NCI-H2107 (cell line): ENCODE measurements at places on chromosomes 6 and 20.

DNA sequence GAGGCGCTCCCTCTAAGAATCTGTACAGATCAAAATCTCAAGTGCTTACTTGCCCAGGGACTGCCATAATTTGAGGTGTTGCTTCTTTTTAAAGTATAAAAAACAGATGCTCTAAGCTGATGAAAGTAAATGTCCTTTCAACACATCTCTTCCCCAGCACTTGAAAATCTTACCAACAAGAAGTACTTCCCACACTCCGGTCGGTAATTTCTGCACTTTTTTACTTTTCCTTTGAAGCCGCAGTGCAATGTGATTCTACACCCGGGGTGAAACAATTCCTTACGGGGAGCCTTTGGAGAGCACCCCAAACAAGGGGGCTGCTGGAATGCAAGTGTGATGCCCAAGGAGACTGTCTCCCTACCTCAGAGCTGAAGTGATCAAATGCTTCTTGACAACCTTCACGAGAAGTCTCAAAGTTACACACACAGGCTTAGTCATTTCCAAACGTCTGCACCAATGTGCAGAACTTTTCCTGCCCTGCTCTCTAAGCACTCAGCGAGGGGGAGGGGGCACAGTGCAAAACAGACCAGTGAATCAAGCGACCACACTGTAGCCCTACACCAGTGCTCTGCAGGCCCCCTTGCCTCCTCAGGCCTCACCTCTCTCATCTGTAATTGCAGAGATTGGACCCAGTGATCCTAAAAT, 56.7 kb downstream of the ATXN1 start:
- no peak for DNase-seq

- DNase-seq, result no peak
Measured at GRCh38 chr20:9260027-9260426, 191.1 kb downstream of the PLCB4 start.

DNA sequence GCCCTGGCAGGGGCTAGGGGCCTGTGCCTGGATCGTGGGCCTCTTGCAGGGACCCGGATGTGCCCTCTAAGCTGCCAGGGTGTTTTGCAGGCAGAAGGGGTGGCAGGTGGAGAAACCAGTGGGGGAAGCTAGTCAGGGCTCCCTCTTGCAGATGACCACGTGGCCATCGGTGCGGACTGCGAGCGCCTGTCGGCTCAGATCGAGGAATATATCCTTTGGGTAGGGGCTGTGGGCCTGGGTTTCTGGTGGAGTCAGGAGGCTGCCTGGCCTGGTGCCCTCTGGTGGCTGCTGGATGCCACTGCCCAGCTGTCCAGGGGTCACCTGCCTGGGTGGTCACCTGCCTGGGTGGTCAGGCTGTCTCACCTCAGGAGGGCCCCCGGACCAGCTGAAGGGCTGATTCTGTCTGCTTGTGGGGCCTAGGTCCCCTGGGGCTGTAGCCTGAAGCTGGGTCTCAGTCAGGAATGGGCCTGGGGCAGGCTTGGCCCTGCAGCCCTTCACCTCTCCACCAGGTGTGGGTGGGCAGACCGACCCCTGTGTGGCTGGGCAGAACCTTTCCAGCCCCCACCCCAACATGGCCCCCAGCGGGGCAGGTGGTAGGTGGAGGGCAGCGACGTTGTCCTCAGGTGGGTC, 6.7 kb downstream of the TCEA2 start:
- DNase-seq, result no peak

DNA sequence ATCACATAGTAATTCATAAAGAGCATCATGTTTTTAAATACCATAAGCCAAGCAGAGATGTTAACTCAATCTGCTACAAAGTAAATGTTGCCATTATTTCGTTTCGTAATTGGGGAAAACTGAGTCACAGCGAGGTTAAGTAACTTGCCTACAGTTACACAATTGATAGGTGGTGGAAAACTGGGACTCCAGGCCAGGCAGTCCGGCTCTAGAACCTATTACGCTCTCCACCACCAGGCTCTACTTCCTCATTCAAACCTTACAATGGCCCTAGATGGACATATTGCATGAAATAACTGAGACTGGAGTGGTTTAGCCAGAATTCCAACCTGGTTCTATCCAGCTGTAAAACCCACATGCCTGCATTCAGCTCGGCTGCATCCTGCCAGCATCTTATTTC, 58.2 kb downstream of the LINC00237 start:
- no peak for DNase-seq

DNA sequence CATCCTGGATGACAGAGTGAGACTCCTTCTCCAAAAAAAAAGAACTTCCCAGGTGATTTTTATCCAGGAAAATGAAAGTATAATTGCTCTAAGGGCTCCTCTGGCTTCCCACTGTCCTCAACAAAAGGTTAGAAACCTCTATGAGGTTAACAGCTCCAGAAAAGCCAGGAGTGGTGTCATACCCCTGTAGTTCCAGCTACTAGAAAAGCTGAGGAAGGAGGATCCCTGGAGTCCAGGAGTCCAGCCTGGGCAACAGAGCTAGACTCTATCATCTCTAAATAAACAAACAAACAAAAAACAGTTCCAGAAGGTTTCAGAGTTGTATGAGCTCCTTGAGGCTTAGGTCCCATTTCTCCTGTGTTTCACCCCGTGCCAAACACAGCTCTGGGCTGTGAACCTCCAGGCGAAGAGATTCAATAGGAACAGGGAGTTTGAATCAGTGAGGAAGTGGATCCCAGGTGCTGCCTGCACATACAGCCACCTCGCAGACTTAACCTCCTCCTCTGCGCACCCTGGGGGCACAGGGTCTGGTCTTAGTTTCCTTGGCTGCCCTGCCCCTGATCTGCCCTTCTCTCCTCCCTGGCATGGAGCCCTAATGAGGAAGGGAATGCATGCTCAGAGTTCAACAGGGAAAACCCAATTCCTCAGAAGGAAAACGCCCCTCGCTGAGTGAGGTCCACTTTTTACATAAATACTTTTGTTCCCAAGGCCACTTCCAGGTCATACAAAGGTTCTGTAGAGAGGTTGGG, 31.0 kb downstream of the ZC3H12D start:
- DNase-seq, result no peak

DNA sequence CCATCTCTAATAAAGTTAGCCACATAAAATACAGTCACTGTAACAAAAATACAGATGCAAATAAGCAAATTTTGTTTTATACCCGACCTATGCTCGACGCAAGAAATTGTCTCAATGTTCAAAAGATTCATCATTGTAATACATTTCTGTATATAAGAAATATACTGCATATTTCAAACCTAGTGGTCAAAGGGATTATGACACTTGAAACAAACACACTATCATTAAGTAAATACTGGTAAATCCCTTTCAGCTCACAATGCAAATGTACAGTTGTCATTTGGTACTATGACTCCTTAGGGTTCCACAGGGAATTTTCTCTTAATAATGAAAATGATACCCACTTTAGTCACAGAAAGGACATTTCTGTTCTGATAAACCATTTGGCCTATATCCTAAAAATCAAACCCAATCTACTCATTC, 2.2 kb downstream of the HIVEP2 start:
- DNase-seq, result no peak

DNA sequence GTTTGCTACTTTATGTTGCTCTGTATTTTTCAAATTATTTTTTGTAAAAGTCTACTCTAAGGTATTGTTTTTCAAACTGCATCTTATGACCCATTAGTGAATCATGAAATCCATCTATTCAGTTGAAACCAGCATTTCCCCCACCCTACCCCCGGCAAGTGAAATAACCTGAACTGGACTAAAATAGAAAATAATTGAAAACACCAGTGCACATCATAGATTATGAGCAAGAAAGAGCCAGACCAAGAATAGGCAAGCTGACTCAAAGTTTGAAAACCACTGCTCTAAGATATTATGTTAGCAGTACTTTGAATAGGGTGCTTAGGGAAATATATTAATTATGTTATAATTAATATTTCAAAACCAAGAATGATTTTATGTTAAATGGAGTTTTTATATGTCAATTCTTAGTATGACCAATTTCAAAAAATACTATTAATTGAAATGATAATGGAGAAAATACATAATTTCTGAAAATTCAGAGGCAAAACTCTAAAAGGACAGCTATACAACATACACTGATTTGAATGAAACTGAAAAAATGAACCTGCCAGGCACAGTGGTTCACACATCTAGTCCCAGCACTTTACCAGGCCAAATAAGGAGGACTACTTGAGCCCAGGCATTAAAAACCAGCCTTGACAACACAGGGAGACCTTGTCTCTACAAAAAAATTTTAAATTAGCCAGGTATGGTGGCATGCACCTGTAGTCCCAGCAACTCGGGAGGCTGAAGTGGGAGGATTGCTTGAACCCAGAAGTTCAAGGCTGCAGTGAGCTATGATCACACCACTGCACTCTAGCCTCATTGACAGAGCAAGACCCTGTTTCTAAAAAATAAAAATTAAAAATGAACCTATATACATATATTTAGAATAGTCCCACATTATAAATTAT, 112.0 kb downstream of the CDK19 start:
- DNase-seq, result no peak

- DNase-seq, result no peak
Measured at GRCh38 chr6:146679386-146679785, 80.6 kb downstream of the ADGB start.

- no peak for DNase-seq
Measured at GRCh38 chr6:86682297-86682696, 255.0 kb upstream of the HTR1E start.

GRCh38 chr20:46689754-46690085, 476 bp upstream of the TP53RK start:
- DNase-seq, result no peak

GRCh38 chr6:80163754-80164187, 57.3 kb downstream of the BCKDHB start:
- DNase-seq, result no peak

DNA sequence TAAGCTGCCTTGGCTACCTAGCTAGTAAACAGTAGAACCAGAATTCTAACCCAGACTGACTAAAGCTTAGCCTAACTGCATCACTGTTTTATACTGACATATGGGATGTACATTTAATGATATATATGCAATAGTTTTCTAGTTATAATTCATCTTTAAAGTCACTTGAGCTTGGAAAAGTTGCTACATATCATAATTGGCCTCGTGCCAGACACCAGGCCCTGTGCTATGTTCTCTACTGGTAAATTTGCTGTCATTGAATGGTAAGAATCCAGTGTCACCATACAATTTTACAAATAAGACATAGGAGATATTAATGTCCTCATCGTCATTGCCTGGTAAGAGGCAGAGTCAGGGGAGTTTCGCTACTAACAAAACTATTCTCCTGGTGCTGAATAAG, 396.8 kb downstream of the CDKAL1 start:
- no peak for DNase-seq

GRCh38 chr6:131840936-131841583, 33.2 kb downstream of the ENPP1 start:
- no peak for DNase-seq

DNA sequence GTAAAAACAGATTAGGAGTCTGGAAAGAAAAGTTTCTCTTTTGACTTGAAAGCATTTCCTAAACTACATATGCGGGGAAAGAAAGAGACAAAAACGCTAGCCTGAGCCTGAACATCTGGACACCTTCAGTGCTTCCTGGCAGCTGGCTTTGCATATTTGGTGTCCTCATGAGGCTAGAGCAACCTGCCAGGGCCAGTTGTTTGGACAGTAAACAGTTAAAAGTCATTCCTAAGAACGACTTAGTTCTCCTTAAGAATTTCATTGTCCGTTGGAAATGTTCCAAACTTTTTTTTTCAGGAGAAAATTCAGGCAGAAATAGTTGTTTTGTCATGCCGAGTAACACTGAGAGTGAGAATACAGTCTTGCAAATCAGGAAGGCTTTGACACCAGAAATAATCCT, 199.8 kb downstream of the SMOC2 start:
- DNase-seq, result no peak

DNA sequence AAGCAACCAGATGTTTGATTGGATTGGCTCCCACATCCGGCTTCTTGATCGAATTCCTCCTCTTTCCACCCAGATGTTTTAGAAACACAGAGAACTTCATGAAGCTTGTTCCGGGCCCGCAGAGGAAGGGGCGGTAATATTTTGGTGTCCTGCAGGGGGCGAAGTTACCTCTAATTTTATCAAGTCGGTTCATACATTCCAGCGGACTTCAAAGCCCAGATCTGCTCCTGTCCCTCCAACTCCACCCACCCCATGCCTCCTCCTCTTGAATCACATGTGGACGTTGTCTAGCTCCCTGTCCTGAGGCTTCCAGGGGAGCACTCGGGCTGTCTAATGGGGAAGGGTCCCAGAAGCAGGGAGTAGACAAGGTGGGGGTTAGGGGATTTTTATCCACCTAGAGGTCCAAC, 2.9 kb upstream of the BMP6 start:
- no peak for DNase-seq

DNA sequence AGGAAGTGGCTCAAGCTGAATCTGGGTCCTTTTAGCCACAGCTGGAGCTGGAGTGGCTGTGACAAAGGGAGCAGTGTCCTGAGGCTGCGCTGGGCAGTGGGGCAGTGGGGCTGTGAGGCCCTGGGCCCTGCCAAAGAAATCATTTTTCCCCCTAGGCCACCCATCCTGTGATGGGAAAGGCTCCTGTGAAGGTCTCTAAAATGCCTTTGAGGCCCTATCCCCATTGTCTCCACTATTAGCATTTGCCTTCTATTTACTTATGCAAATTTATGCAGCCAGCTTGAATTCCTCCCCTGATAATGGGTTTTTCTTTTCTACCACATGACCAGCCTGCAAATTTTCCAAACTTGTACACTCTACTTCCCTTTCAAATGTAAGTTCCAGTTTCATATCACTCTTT, 539.2 kb downstream of the MEI4 start:
- DNase-seq, result no peak

- no peak for DNase-seq
Measured at GRCh38 chr6:7773914-7774313, 48.0 kb downstream of the BMP6 start.

DNA sequence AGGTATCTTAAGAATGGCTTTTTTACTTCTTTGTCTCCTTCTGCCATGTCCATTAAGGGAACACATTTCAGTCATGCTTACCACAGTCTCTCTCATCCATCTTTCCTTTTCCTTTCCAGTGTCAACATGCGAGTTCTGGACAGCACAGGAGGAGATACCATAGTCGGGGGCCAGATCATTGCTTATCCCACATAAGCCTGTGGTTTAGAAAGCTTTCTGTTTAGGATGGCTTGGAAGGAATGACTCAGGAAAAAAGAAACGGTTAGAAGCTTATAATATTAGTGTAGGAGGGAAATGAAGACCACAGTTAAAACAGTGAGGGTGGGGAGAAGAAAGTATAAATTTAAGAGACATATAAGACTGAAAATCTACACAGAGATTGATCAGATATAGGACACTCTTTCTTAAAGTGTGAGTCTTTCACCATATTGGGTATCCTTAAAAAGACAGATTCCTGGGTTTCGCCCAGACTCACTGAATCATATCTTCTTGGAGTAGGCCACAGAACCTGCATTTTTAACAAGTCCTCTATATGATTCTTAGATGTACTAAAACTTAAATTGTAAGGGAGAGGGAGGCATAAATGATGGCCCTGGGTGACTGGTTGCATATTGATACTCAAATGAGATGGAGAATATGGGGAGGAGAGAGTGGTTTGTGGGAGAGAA, 36.1 kb downstream of the DSE start:
- no peak for DNase-seq

GRCh38 chr6:117498159-117498558, 15.7 kb downstream of the DCBLD1 start:
- DNase-seq, result no peak
